ENCODE measurements at places on chromosomes 3 and 15.

DNA sequence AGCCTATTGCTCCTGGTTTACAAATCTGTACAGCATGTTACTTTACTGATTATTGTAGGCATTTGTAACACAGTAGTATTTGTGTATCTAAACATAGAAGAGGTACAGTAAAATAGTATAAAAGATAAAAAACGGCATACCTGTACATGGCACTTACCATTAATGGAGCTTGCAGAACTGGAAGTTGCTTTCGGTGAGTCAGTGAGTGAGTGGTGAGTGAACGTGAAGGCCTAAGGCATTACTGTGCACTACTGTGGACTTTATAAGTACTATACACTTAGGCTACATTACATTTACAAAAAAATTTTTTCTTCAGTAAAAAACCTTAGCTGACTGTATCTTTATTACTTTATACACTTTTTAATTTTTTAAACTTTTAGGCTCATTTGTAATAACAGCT, 90.9 kb downstream of the RAP2B start:
- DNase-seq, result no peak

DNA sequence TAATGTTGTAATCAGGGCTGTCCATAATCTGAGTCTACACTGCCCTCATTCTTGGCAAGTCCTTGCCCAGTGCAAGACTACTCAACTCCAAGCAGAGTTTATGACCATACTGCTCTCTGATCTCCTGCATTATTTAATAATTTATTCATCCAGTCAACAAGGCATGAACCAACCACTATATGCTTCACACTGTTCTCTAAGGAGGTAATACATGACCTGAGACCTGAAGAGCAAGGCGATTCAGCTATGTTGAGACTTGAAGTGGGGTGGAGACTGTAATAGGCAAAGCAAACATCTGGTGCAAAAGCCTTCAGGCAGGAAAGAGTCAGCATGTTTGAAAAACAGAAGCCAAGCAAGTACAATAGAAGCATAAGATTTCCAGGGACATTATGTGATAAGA, 1362.8 kb downstream of the ROBO2 start:
- no peak for DNase-seq

DNA sequence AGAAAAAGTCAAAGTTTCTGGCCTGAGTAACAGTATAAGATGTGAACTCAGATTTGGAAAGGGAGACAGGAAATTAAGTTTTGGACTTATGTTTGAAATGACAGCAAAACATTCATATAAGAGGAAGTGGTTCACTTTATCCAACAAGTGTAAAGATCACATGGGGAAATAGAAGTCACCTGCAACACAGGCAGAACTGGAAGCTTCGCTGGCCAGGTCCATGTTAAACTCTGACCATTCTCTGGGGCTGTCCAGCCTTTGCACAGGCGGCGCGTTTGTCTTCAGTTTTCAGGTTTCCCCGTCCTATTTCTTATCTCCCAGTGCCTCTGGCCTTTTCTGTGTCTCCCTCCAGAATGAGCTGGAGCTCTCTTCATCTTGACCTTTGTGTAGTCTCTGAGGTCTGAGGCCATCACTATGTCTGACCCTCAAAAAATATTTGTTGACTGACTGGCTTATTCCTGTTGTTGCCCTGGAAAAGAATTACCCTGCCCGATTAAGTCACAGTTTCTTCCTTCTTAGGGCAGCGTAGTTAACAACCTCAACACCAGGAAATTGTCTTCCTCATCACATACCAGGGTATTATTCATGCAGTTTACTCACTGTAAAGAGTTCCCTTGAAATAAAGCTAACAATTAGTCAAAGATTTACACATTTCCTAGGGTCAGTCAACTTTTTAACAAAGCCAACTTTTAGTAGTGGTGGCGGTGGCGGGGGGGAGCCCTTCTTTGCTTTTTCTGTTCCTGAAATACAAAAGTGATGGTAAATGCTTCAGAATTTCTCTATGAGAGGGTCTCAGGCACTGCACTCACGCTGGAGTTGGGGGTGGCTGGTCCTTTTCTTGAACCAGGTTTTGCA, 959 bp upstream of the RASA2 start:
- no peak for DNase-seq

DNA sequence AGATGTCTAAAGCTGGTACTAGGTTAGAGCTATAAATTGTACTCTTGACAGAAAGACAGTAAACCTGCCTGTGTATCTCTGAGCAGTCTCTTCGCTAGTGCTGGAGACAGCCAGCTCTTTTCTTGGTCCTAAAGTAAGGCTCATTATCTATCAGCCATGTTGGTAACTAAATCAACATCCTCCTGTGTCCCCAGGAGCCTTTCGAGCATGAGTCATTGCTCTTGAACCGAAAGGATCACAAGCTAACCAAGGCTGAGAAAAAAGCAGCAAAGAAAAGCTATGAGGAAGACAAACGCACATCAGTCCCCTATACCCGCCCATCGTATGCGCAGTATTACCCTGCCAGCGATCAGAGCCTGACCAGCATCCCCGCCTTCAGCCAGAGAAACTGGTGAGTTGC, 25.0 kb upstream of the TEX264 start:
- no peak for DNase-seq

DNA sequence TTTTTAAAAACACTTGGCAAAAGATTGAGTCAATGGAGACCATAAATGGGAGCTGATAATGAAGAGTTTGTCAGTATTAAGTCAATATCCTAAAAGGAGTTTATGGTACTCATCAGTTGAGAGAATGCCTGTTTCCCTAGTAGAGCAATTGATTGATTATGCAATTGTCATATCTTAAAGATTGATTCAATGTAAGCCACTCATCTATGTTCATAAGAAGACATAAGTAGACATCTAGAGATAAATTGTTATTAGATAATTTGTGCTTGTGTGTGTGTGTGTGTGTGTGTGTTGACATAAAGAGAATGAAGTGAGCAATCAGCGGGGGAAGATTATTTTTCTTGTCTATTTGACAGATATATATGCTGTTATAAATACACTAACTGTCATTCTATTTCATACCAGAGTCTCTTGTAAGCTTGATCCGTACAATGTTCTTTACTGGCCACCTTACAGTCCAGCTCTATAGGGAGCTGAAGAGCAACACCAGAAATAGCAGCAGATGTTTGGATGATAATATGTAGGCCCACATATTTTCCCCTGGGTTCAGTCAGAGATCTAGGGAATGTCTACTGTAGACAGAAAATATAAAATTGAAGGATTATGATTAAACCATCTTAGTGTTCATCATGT, 848.6 kb upstream of the EPHA6 start:
- DNase-seq, result no peak

DNA sequence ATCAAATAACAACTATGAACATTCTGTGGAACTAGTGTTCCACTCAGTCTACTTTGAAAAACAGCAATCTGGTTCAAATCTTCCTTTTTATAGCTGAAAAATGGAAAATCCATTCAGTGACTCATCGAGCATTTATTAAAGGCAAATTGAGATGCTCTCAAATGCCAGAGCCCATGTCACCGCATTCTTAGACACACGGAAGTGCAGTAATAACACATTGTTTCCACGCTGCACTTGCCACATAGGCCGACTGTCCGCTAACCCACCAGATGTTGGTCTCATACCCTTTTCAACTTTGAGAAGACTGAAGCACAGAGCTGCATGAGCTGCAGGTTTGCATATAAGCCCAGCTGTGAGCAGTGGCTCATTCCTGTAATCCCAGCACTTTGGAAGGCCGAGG, 95.9 kb downstream of the TMEM266 start:
- DNase-seq, result no peak

- peak; percentile 14 for DNase-seq
These were observed 817.0 kb downstream of the TUSC7 start for GRCh38 chr3:117526470-117527079.

DNA sequence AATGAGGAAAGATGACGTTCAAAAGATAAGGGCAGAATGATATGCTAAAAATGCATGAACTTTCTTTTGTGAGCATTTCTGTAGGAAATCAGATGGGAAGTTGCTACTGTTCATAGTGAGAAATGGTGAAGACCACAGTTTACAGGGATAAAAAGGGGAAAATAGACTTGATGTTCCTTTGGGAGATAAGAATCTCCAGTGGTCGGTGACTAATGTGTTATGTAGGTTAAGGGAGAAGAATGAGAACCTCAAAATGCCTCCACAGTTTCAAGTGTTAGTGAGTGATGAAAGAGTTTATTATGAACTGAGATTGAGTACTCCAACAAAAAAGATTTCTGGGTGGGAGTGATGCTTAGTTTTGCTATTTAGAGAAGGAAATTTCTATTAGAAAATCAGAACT, 247.2 kb downstream of the LSAMP start:
- no peak for DNase-seq

DNA sequence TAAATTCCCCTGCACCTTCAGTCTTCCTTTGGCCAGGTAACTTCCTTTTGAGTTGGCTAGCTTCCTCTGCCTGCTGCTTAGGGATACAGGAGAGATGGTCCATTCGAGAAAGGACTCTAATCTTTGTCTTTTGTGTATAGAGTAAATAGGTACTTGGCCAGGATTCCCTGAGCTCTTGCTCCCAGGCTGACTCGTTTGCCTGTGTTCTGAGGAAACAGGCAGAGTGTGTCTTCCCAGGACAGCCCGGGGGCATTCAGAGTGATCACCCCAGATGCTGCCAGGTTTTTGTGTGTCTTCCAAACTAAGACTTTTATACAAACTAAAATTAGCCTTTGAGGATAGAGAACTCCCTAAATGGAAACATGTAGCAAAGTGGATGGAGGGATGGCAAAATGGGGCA, 39.5 kb downstream of the TMEM108 start:
- no peak for DNase-seq

- no peak for DNase-seq
These were observed 248.2 kb upstream of the IGF1R start for GRCh38 chr15:98400120-98400519.

- DNase-seq, result no peak
These were observed 95.8 kb upstream of the UBE2E1 start for GRCh38 chr3:23709987-23710386.

GRCh38 chr3:11154036-11154952, at the start of gene HRH1:
Gene HRH1, plus strand, starts transcription at chr3:11154493. Its CDS starts 104,545 bp downstream, at chr3:11259038.
- DNase-seq, result peak; percentile 16

DNA sequence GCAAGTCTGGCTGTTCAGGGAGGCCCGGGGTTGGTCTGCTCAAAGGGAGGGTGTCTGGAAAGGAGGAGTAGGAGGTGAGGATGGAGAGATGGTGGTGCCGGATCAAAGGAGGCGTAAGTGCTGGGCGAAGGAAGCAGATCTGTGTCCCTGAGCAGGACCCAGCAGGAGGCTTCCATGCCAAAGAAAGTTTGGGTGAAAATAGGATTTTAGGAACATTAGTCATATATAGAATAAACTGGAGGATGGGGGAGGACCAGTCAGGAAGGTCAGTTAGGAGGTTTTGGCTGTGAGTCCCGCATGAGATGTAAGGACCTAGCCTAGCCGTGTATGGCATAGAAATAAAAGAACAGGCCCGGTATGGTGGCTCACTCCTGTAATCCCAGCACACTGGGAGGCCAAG, 28.6 kb upstream of the VPS8 start:
- DNase-seq, result no peak

- no peak for DNase-seq
These were observed 26.7 kb downstream of the TKT start for GRCh38 chr3:53229171-53229570.

DNA sequence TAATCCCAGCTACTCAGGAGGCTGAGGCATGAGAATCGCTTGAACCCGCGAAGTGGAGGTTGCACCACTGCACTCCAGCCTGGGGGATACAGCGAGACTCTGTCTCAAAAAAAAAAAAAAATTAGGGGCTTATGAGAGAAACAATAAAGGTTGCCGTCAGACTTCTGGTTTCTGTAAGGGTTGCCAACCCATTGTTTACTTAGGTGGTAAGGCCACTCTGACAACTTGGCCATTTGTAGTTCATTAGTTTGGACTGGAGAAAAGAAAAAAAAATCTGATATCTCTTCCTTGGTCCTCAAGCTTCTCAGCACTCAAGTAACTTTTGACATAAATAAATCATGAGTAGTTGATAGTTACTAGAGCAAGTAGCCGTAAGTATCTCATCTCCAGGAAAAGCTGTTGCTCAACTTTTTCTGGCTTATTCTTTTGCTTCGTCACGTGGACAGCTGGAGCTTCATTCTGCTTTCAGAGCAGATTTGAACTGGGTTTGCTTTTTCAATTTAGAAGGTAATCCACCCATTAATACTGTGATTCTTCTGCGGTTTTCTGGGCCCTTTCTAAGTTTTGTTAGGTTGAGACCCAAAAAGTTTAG, 9.4 kb downstream of the SNX1 start:
- DNase-seq, result no peak

- DNase-seq, result no peak
These were observed 14.7 kb downstream of the IDH2 start for GRCh38 chr15:90087454-90088154.

DNA sequence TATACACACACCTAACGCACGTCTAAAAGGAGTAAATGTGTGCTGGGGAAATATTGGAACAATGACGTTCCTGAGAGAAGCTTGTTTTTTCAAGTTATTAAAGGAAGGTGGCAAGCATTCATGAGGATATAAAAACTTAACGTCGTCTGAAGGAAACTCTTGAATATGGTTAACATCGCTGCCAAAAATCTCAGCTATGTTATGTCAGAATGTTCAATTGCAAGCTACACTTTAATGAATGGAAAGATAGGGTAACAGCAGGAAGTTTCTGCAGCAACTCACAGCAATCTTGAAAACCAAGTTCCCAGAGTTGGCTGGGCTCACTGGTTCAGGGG, 54.3 kb upstream of the MEF2A start:
- DNase-seq, result no peak

GRCh38 chr3:4724051-4724629, 231.0 kb downstream of the ITPR1 start:
- no peak for DNase-seq

- DNase-seq, result peak; percentile 21
These were observed 192.2 kb downstream of the MBNL1 start for GRCh38 chr3:152460936-152461335.

- DNase-seq, result no peak
These were observed 36.8 kb upstream of the MAP3K13 start for GRCh38 chr3:185325946-185326791.

- no peak for DNase-seq
These were observed 233.0 kb upstream of the SATB1 start for GRCh38 chr3:18657858-18658820.

GRCh38 chr3:50179710-50180109, 11.7 kb upstream of the GNAT1 start:
- DNase-seq, result no peak

- no peak for DNase-seq
These were observed 18.2 kb upstream of the UBP1 start for GRCh38 chr3:33458446-33458845.

All from NCI-H1105 (cell line).